ENCODE measurements at places on chromosomes 2 and 18.

GRCh38 chr18:39313992-39314391 lies 1748.4 kb upstream of the CELF4 start:
- peak; percentile 74 for DNase-seq

- DNase-seq, result no peak
Measured at GRCh38 chr2:147108548-147108947, 736.3 kb upstream of the ACVR2A start.

- DNase-seq, result peak; percentile 9
Measured at GRCh38 chr2:102005989-102006885, 14.5 kb downstream of the IL1R2 start.

DNA sequence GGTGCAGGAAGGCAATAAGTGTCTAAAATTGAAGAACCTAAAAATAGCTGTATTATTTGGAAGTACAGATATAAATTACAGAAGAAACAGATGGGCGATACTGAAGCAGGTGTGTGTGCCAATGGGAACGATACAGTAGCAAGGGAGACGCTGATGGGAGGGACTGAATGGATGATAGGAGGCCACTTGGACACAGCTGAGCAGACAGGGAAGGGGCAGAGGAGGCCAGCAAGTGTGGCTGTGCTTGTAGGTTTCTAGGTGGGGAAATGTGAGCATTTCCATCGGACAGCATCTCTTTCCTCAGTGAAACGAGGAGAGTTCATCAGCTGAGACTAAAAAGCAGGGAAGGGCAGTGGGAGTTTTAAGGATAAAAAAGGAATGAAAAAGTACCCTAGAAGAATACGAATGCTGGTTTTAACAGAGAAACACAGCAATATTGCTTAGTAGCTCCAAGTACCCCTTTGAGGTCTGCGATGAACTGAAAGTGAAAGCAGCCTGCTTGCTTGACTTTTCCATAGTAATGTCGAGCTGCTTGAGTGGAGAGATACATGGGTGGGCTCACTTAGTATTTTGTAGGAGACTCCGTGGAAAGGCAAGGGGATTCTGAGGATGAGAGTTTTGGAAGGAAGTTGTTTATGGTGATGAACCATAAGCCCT lies 91.7 kb upstream of the EPC2 start:
- DNase-seq, result no peak

DNA sequence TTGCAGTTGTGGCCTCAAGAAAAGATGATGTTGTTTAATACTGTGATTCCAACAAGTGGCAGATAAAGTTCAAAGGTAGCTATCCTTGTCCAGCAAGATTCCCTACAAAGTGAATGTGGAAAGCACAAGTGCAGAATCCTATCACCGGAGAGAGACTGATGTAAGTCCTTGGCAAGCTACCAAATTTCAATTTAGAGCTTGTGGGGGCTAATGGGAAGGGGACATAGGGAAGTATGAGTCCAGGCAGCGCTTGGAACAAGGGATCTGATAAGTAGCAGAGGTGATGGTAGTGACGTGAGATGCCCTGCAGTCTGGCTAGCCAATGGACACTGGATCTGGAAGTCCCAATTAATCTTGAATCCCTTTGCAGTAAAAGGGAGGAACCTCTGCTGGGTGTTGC lies 165.2 kb upstream of the DTNA start:
- peak; percentile 50 for DNase-seq

GRCh38 chr2:38076152-38076709 lies 280 bp upstream of the CYP1B1 start:
- DNase-seq, result peak; percentile 29

- no peak for DNase-seq
Measured at GRCh38 chr2:133484106-133484505, 84.2 kb downstream of the NCKAP5 start.

GRCh38 chr18:55997151-55997561 lies 409.2 kb upstream of the TCF4 start:
- no peak for DNase-seq

DNA sequence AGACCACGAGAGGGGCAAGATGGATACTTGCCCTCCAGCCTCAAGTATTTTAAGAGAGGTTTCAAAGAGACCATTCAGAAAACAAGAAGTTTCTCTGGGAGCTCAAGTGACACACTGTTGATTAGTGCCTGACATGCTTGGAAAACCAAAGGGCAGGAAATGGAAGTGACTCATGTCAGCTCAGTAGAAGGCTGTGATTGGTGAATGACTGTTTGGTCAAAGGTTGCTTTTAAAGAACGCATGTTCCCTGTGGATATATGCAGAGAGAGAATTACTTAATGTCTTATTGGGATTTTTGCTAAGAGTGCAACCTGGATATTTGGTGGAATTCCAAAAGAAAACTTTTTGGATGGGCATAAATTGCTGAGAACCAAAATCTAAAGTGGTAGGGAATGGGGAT lies 549.9 kb downstream of the XIRP2 start:
- DNase-seq, result no peak

DNA sequence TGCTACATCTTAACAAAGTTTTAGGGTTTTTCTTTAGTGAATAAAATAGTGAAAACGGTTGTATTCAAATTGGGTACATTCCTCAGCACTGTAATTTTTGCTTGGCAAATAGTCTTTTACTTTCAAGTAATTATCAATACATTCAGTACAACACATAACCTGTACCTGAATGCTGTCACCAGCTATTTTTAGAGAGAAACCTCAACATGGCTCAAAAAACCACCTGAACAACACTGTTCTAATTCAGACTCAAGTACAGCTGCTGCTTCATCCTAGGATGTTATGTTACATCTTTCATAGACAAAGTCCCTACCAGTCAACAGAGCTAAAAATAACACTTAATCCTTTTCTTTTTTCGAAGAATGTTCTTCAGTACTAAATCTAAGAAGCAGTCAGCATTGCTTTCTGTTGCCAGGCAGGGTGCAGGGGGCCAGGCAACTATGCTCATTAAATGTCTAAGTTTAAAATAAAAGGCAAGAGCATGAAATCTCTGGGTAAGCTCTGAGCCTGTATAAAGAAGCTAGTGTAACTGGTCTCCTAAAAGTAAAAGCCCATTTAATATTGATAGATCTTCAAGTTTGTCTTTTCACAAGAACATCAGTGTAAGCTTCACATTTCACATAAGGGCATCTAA lies 20.5 kb downstream of the PDIA6 start:
- no peak for DNase-seq

DNA sequence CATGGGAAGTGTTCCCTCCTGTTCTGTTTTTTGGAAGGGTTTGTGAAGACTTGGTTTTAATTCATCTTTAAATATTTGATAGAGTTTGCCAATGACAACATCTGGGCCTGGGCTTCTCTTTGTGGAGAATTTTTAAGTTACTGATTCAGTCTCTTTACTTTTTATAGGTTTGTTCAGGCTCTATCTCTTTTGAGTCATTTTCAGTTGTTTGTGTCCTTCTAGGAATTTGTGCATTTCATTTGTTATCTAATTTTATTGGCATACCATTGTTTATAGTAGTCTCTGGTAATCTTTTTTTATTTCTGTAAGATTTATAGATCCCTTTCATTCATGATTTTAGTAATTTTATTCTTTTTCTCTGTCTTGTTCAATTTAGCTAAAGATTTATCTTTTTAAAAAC lies 14.6 kb downstream of the SCLY start:
- DNase-seq, result no peak

DNA sequence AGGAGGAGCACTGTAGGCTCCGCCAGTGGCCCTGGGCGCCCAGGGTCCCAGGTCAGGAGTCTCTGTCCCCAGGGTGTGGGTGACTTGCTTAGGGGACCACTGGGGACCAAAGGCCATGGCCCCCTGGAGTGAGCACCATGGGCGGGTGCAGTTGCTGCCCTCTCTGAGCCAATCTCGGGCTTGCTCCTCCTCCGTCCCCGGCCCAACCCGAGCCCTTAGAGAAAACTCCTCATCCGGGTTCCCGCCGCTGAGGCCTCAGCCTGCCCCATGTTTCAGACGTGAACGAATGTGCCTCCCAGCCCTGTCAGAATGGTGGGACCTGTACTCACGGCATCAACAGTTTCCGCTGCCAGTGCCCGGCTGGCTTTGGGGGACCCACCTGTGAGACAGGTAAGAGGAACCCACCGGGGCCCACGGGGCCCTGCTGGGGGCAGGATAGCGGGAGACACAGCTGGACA lies 38.6 kb downstream of the SNED1 start:
- no peak for DNase-seq

Data from COR-L47 (cell line).